Pulmonary artery endothelial cell (primary cell): ENCODE measurements at places on chromosomes 4 and X. TPM values are rescaled to one million over a fixed set of nuclear protein-coding genes. Genes with fewer than 3 reads are reported as not detected.

DNA sequence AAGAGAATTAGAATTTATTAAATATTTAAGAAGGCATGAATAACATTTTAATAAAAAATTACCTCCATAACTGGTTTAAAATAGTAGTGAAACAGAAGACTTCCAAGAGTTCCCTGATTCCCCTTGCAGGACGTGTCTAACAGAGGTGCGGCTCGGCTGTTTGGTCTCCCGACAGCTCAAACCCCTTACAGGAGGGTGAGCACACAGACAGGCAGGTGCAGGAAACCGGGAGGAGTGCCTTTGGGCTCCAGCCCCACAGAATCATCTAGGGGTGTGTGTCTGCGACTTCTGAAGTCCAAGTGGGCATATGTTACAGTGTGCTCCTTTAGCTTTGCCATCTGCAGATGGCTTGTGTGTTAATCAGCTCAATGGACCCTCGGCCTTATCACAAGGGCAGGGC is 88.1 kb upstream of the CCSER1 start:
- no peak for DNase-seq

GRCh38 chr4:5797866-5798265 is 86.9 kb downstream of the EVC start:
- DNase-seq, result no peak

- no peak for DNase-seq
Observed at GRCh38 chr4:123265443-123265842, 131.2 kb upstream of the SPRY1 start.

- no peak for DNase-seq
Observed at GRCh38 chr4:140829825-140830224, 73.6 kb upstream of the TBC1D9 start.

- no peak for DNase-seq
Observed at GRCh38 chrX:76148041-76148665, 24.7 kb upstream of the PBDC1 start.

DNA sequence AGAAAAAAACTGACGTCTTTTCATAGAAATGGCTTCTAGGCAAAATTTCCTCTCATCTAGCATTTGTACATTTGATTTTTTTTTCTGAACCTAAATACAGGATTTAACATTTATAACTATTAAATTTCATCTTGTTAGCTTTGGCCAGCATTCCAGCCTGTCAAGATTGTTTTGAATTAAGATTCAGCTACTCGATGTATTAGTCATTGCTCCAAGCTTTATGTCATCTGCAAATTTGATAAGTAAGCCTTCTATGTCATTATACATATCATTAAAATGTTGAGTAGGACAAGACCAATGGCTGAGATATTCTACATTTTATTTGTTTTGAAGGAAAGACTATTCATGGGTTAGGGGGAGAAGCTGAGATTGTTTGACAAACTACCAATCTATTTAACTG is 46.7 kb downstream of the DDX53 start:
- no peak for DNase-seq

LDB2 gene
- total RNA-seq, result 150 and 155 TPM in 2 replicates

C4orf17 gene
- total RNA-seq, result not detected in 2 replicates

STATH gene
- total RNA-seq, result not detected in 2 replicates
